ENCODE measurements at places on chromosomes 1 and 21. TPM values are rescaled to one million over a fixed set of nuclear protein-coding genes. Genes with fewer than 3 reads are reported as not detected.

The DSCAM gene
- not detected for total RNA-seq

The CCDC27 gene
- total RNA-seq, result not detected

The KCNN3 gene
- total RNA-seq, result 0.37 TPM

The KIAA1614 gene
- total RNA-seq, result 0.19 TPM

The ZC3H12A gene
- 73.3 TPM for total RNA-seq
